ENCODE measurements at places on chromosomes 2 and 18. TPM values are rescaled to one million over a fixed set of nuclear protein-coding genes. Genes with fewer than 3 reads are reported as not detected.

Gene SETBP1
- 2.2 TPM for total RNA-seq

Gene GALNT13
- not detected for total RNA-seq

Gene SGPP2
- 3.0 TPM for total RNA-seq

Gene PDE1A
- total RNA-seq: not detected

Gene SATB2
- 0.15 TPM for total RNA-seq

Gene IL36G
- total RNA-seq: not detected

Gene TRPM8
- not detected for total RNA-seq

Gene RAB11FIP5
- total RNA-seq: 15.5 TPM

Gene CENPA
- total RNA-seq: 24.3 TPM

Gene IL36B
- total RNA-seq: not detected

All from activated T-helper 17 cell treated with anti-CD3 and anti-CD28 coated beads, Interleukin-2, amount 50 U/mL, for 72 hours (primary cell).